ENCODE measurements at places on chromosomes 3 and 15.

DNA sequence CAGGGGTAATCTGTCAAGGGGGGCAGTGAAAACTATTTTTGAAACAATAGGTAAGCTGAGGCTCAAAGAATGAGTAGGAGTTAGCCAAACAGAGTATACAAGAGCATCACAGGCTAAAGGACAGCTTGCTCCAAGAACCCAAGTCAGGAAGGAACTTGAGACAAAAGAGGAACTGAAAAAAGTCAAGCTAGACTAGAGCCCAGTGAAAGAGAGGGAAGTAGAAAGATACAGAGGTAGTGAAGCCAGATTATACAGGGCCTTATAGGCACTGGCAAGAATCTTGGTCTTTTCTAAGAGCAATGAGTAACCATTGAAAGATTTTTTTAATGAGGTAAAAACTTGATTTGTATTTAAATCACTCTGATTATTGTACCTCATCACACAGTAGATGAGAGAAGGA, 69.9 kb downstream of the FILIP1L start:
- DNase-seq = no peak

DNA sequence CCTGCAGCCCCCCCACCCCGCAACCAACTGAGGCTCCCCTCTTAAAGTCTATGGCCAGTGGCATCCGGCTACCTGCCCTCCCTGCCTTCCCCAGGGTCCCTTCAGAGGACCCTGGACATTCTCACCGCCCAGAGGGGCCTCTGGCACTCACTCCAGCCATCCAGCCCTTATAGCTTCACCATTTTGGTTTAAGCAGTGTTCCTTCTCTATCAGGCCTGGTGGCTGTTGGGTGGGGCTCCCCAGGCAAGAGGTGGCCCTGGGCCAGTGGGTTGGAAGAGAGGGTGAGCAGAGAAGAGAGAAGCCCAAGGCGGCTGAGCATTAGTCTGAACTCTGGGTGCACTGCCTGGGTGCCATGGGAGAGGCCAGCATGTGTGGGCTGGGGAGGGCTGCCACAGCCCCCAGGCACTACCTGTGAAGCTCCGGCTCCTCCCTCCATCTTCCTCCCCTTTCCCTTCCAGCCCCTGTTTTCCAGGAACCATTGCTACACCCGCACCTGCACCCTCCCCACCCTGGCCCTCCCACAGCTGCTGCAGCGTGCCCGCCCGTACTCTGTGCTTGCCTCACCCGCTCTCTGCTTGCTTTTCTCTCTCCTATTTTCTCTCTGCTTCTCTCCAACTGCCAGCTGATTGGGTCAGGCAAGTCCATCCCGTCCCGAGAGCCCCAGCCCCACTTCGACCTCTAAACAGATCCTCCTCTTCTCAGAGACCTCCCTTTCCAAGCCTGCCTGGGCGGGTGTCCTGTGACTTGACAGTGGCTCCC, 168.2 kb downstream of the TBC1D2B start:
- no peak for DNase-seq

DNA sequence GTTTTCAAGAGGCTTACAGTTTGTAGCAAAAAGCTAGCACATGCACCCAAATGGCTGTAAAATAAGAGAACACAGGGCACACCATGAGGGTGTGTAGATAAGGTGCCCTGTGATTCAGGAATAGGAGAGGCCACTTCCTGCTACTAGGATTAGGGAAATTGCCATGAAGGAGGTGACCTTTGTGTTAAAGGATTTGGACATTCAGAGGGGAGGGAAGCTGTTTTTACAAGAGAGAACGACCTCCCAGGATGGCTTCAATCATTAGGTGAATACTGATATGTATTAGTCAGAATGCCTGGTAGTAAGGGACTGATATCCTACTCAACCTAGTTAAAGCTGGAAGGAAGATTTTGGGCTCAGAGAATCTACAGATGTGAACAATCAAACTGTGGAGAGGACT, 35.7 kb upstream of the ABHD17C start:
- DNase-seq = no peak

DNA sequence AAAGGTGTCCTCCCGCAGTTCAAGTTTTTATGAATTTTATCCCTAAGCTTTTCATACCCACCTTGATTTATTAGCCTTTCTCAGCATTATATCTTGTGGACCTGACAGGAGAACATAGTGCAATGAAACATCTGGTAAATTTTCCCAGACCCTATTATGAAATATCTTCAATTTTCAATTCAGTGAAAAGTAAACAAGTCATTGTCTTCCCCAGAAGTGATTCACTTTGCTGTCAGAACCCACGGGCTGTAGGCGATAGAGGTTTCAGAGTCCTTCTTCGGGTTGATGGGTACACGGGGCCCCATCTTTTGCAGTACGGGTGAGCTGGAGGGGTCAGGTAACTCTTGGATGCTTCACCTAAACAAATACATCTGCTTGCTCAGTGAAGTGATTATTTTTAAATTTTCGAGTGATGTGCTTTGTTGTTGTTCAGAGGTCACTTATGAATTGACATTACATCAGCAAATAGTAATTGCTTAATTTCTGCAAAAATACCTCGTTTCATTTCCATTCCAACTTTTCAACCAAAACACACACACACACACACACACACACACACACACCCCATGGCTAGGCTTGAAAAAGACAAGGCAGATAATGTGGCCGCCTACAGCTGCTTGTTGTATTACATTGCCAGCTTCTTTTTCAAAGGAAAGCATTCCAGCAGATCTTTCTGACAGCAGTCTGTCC, 102.9 kb downstream of the SEMA6D start:
- DNase-seq = no peak
